T-helper 17 cell (primary cell): ENCODE measurements at places on chromosomes 2 and 18. TPM values are rescaled to one million over a fixed set of nuclear protein-coding genes. Genes with fewer than 3 reads are reported as not detected.

Gene ITM2C
- 15.3 TPM for total RNA-seq

Gene TCF7L1
- 0.12 TPM for total RNA-seq

Gene INPP4A
- total RNA-seq = 109 TPM

Gene TFPI
- total RNA-seq = 4.8 TPM

- H3K27ac ChIP-seq = peak overlapping the region; percentile 86
- H3K4me1 ChIP-seq = peaks cover 38% of the 10 kb centered on the region
- no peaks in the 10 kb centered on the region for H3K36me3 ChIP-seq
- peaks cover 2% of the 10 kb centered on the region for H3K27me3 ChIP-seq
Observed at GRCh38 chr2:230981704-230982103, 14.2 kb upstream of the SPATA3 start.

Gene CCDC150
- total RNA-seq = 1.7 TPM

Gene ATP6V1B1
- total RNA-seq = not detected

DNA sequence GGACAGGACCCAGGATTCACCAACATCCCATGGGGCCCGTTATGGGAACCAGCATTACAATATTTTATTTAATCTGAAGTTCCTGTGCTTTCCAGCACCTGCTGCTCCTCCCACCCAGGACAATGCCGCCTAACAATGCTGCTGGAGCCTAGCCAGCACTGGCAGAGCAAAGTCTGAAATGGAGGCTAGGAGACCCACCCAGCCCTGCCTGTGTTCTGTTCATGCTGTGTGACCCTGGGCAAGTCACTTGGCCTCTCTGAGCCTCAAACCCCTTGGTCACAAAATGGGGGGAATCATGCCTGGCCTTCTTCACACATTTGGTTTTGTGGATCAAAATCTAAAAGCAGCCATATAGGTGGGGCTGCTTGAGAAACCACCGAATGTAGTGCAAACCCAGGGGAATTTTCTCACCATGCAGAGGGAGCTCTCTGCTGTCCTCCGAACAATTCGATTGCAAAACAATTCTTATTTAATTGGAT lies 38.5 kb upstream of the ODC1 start:
- H3K4me1 ChIP-seq = no peaks in the 10 kb centered on the region
- DNase-seq = no peak
- H3K27ac ChIP-seq = no peak overlapping the region
- H3K27me3 ChIP-seq = peaks cover 14% of the 10 kb centered on the region
- H3K36me3 ChIP-seq = peaks cover 3% of the 10 kb centered on the region
- no peak overlapping the region for H3K4me3 ChIP-seq

DNA sequence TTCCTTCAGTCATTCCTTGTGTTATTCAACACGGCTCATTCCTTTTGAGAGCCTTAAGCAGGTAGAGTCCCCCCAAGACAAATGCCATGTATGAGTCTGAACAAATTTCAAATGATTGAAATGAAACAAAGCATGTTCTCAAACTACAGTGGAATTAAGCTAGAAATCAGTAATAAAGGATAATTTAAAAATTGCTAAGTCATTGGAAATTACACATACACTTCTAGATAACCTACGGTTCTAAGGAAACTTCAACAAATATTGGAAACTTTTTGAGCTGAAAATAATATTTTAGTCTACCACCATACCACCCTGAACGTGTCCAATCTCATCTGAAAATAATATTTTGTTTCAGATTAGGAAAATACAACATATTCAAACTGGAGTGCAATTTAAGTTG lies 71.8 kb upstream of the UGP2 start:
- H3K4me3 ChIP-seq = no peak overlapping the region
- no peak for DNase-seq
- no peak overlapping the region for H3K27ac ChIP-seq

Gene PROKR1
- not detected for total RNA-seq

- peaks cover 36% of the 10 kb centered on the region for H3K27me3 ChIP-seq
- peaks cover 2% of the 10 kb centered on the region for H3K36me3 ChIP-seq
Observed at GRCh38 chr18:23203891-23204432, 68.7 kb downstream of the CABLES1 start.

Gene SNRNP27
- total RNA-seq = 33.5 TPM

Gene SERPINB12
- total RNA-seq = not detected

Gene CIB4
- not detected for total RNA-seq

GRCh38 chr2:140604096-140604495 lies 1526.7 kb downstream of the LRP1B start:
- DNase-seq = no peak
- H3K27ac ChIP-seq = no peak overlapping the region
- no peaks in the 10 kb centered on the region for H3K4me1 ChIP-seq
- H3K36me3 ChIP-seq = no peaks in the 10 kb centered on the region
- no peak overlapping the region for H3K4me3 ChIP-seq
- H3K27me3 ChIP-seq = no peaks in the 10 kb centered on the region

GRCh38 chr2:107305966-107306365 lies 420.0 kb upstream of the ST6GAL2 start:
- H3K27me3 ChIP-seq = no peaks in the 10 kb centered on the region
- peaks cover 2% of the 10 kb centered on the region for H3K36me3 ChIP-seq

DNA sequence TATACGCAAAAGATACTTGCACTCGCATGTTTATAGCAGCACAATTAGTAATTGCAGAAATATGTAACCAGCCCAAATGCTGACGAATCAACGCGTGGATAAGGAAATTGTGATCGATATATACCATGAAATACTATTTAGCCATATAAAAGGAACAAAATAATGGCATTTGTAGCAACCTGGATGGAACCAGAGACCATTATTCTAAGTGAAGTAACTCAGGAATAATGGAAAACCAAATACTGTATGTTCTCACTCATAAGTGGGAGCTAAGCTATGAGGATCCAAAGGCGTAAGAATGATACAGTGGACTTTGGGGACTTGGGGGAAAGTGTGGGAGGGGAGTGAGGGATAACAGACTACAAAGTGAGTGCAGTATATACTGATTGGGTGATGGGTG lies 1008.0 kb upstream of the CRIM1 start:
- H3K4me1 ChIP-seq = no peaks in the 10 kb centered on the region
- no peak overlapping the region for H3K27ac ChIP-seq
- no peak for DNase-seq
- H3K36me3 ChIP-seq = no peaks in the 10 kb centered on the region

DNA sequence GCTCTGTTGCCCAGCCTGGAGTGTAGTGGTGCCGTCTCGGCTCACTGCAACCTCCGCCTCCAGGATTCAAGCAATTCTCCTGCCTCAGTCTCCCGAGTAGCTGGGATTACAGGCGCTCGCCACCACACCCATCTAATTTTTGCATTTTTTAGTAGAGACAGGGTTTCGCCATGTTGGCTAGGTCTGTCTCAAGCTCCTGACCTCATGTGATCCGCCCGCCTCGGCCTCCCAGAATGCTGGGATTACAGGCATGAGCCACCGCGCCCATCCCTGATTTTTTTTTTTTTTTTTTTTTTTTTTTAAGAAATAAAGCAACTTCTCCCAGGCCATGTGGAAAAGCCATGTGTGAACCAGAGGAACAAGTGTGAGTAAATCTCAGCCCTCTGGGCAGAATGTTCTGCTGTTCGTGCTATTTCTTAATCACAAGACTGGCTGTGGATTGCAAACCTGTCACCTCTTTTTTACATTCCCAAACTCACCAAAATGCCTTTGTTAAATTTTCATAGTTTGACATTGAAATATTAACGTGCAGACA lies 6.4 kb upstream of the SH3BP4 start:
- H3K27ac ChIP-seq = no peak overlapping the region
- no peak overlapping the region for H3K4me3 ChIP-seq
- H3K36me3 ChIP-seq = peaks cover 5% of the 10 kb centered on the region
- peaks cover 50% of the 10 kb centered on the region for H3K27me3 ChIP-seq
- no peak for DNase-seq

Gene RAB6D
- not detected for total RNA-seq

DNA sequence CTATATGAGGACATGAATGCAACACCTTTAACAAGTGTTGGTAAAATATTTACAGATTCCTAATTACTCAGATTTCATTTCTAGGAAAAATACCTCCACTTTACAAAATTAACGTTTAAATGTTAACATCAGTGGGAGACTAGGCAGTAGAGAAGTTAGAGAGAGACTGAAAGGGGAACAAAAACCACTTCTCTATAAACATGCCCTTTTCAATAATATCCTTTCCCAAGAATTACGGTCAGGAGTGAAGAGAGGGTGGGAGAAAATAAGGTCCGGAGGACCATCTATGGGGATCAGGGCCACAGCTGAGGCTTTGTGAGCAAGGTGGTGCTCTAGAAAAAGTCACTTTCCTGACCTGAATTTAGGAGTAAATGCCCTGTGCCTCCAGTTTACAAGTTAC lies 65.3 kb upstream of the WIPF1 start:
- peaks cover 2% of the 10 kb centered on the region for H3K36me3 ChIP-seq
- DNase-seq = no peak
- H3K27me3 ChIP-seq = no peaks in the 10 kb centered on the region
- no peak overlapping the region for H3K27ac ChIP-seq
- no peak overlapping the region for H3K4me3 ChIP-seq

Gene NETO1
- total RNA-seq = not detected

GRCh38 chr2:103880081-103880834 lies 973.7 kb upstream of the POU3F3 start:
- H3K4me1 ChIP-seq = no peaks in the 10 kb centered on the region
- no peaks in the 10 kb centered on the region for H3K36me3 ChIP-seq
- DNase-seq = no peak
- no peak overlapping the region for H3K27ac ChIP-seq
- H3K27me3 ChIP-seq = no peaks in the 10 kb centered on the region

- DNase-seq = no peak
- no peaks in the 10 kb centered on the region for H3K27me3 ChIP-seq
- no peak overlapping the region for H3K27ac ChIP-seq
- H3K4me3 ChIP-seq = no peak overlapping the region
- no peaks in the 10 kb centered on the region for H3K36me3 ChIP-seq
- peaks cover 10% of the 10 kb centered on the region for H3K4me1 ChIP-seq
Observed at GRCh38 chr2:136207665-136208064, 89.7 kb upstream of the CXCR4 start.

DNA sequence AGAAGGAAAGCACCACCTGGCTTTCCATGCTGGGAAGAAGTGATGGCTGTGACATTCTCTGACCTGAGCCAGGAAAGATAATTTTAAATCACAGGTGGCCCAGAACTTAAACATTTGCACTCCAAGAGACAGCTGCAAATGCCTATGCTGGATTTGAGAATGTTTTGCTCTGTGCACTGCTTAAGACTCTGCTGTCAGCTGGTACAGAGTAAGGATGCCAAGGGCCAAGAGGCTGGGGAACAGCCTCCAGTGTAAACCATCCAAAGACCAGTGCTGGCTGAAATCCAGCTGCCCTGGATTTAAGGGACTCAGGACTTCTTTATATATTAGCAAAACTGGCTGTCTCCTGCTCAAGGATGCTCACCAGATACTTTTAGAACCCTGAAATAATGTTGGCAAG lies 3.9 kb downstream of the HOXD8 start:
- DNase-seq = no peak
- H3K27me3 ChIP-seq = peaks cover 76% of the 10 kb centered on the region
- peaks cover 8% of the 10 kb centered on the region for H3K36me3 ChIP-seq
- H3K4me3 ChIP-seq = no peak overlapping the region
- peaks cover 13% of the 10 kb centered on the region for H3K4me1 ChIP-seq

Gene DLGAP1
- total RNA-seq = 3.9 TPM

DNA sequence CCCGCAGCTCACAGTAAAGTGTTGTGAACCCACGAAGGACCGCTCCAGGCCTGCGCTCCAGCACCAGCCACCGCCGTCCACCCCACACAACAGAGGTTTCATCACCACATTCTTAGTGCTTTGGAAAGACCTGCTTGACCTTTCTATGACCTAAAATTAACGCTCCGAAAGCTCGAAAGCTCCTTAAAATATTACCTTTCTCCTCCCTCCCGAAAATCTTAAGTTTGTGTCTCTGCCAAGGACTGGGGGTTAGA lies 149.2 kb downstream of the TWIST2 start:
- H3K27ac ChIP-seq = no peak overlapping the region
- peaks cover 7% of the 10 kb centered on the region for H3K27me3 ChIP-seq
- no peaks in the 10 kb centered on the region for H3K4me1 ChIP-seq
- no peak overlapping the region for H3K4me3 ChIP-seq

Gene PTPN4
- total RNA-seq = 128 TPM

Gene ZCCHC2
- total RNA-seq = 69.3 TPM

DNA sequence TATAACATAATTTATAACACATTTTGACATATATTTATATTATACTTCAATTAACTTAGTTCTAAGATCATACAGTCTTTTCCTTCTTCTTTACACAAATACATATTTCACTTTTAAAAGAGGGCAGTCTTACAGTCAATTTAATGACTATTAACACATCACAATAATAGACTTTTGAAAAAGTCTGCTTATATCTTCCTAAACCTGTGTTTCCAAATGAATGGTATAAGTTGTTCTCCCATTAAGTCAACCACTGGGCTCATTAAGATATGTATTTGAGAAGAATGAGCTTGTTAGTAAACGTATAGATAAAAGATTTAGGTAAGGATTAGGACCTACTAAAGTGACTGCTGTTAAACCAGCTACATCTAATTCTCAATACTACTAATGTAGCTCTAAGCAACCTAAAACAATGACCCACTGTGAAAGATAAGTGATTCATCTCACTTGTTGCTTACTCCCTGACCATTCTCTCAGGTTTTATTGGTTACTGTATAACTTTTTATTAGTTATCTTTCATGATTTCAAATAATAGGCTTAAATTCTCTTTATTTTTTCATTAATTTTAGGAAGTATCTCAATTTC lies 27.0 kb downstream of the SLC40A1 start:
- H3K36me3 ChIP-seq = no peaks in the 10 kb centered on the region
- no peak overlapping the region for H3K27ac ChIP-seq
- no peak overlapping the region for H3K4me3 ChIP-seq
- H3K4me1 ChIP-seq = peaks cover 12% of the 10 kb centered on the region
- DNase-seq = no peak

Gene ASPRV1
- total RNA-seq = 1.1 TPM

Gene HOXD1
- not detected for total RNA-seq

- DNase-seq = no peak
- no peaks in the 10 kb centered on the region for H3K4me1 ChIP-seq
- no peak overlapping the region for H3K4me3 ChIP-seq
- no peak overlapping the region for H3K27ac ChIP-seq
- peaks cover 2% of the 10 kb centered on the region for H3K36me3 ChIP-seq
Observed at GRCh38 chr2:206471524-206472062, 28.3 kb downstream of the ADAM23 start.

- no peaks in the 10 kb centered on the region for H3K4me1 ChIP-seq
- no peak overlapping the region for H3K4me3 ChIP-seq
- H3K36me3 ChIP-seq = peaks cover 2% of the 10 kb centered on the region
- no peak for DNase-seq
- no peak overlapping the region for H3K27ac ChIP-seq
Observed at GRCh38 chr2:38430196-38430595, 53.1 kb upstream of the ATL2 start.
